ENCODE measurements at places on chromosomes 6 and 20.

DNA sequence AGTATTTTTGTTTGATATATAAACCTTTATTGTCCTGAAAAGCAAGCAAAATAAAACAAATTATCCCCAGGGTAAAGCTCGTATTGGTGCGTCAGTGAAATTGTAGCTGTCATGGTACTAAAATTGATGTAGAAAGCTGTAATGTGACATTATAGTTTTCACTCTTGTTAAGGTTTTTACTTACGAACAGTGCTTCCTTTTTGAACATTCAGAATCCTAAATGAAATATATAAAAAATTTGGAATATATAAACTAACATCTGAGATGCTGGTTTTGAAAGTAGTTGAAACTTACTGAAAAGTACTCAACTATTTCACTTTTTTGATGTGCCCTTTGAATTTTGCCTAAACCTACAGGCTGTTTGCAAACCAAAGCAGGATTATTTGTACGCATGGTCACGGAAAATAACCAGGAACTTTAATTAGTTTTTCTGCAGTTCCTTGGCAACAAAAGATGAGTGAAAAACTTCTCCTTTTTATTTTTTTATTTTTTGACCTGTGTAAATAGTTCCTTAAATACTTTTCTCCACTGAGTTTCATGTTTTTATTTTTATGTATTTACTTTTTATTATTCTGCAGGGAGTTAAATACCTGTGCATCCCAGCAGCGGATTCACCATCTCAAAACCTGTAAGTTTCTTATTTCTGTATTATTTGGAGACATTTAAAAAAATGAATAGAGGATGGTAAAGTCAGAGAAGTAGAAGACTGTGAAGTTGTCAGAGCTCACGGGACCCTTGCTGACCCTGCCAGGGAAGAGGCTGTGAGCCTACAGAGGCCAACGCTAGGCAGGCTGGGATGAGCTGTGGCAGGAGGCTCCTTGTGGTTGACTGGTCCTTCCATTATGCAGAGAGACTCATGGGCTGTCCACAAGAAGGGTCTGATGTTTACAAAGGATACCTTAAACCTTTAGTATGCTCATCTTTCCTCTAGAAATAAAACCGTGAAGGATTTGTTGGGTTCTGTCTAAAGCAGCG is 42.5 kb downstream of the DUSP22 start:
- DNase-seq: no peak

DNA sequence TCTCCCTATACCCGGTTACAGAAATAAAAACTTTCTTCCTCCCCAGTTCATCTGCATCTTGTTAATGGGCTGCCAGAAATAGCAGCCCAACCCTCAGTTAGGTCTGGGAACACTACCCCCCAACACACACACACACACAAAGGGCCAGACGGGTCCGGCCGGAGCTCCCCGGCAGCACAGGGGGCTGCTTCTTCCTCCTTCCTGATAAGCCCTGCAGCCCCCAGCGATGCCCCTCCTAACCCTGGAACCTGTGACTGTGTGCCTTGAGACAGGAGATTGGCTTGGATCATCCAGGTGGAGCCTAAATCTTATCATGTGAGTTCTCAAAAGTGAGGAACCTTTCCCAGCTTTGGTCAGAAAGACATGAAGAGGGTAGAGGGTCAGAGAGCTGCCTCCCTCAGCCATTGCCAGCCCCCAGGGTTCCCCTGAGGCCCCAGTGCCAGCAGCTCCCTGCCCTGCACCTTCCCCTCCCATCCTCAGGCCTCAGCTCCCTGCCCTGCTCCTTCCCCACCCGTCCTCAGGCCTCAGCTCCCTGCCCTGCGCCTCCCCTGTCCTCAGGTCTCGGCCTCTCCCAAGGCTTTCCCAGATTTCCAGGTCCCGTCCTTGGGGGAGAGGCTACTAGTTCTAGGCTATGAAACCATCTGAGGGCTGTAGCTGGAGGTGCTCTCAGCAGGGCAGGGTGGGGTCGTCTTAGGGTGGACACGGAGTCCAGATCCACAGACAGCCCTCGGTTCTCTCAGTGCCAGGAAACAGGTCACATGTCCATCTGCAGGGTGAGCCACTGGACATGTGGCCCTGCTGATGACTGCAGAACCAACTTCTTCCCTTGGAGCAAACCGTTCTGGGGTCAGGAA is 34.5 kb upstream of the CST7 start:
- DNase-seq: no peak

GRCh38 chr20:58604128-58604881 is 46.8 kb upstream of the STX16 start:
- no peak for DNase-seq

DNA sequence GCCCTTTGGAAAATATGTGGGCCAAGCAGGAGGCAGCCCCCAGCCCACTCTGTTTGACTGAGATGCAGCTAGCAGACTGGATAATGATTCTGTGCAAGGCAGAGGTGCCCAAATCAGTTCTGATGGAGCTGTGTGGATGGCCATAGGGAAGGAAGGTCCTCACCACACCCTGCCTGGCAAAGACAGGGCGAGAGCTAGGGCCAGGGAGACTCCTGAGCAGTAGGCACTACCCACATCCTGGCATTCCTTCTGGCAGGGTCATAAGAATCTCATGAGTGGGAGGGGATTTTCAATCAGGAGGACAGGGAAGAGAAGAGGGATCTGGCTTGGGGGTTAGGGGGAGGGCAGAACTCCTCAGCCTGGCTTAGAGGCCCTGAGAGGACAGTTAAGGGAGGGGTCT is 18.6 kb upstream of the TREM2 start:
- DNase-seq: no peak

DNA sequence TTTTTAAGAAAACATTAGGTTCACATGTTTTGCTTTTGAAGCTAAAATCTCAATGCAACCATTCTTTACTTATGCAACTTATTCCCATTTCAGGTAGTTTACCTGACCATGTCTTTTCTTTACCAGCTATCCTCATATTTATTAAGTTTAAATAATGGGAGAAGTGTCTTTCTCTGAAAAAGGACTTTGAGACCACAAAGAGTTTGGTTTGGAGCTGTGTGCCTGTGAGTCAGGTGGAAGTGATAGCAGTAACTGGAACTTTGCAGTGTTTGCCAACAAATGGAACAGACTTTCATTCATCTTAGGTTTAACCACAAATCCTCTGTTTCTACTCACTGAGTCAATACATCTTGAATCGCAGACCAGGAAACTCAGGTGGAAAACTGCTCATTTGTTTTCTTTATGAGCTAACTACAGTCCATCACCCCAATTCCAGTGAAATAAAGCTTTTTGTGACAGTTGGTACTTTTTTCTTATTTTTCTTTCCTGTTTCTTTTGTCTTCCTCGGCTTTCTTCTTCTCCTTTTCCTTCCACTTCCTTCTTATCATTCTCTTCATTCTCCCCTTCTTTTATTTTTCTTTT is 148.3 kb upstream of the RIN2 start:
- no peak for DNase-seq

DNA sequence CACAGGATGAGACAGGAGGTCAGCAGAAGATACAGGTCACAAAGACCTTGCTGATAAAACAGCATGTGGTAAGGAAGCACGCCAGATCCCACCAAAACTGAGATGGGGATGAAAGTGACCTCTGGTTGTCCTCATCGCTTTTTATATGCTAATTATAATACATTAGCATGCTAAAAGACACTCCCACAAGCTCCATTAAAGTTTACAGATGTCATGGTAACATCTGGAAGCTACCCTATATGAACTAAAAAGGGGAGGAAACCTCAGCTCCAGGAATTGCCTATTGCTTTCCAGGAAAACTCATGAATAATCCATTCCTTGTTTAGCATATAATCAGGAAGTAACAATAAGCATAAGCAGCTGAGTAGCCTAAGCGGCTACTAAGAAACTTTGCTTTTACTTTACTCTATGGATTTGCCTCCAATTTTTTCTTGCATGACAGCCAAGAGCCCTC is 8.4 kb upstream of the RIN2 start:
- DNase-seq: no peak

GRCh38 chr6:34084591-34085290 is 61.1 kb downstream of the GRM4 start:
- no peak for DNase-seq

DNA sequence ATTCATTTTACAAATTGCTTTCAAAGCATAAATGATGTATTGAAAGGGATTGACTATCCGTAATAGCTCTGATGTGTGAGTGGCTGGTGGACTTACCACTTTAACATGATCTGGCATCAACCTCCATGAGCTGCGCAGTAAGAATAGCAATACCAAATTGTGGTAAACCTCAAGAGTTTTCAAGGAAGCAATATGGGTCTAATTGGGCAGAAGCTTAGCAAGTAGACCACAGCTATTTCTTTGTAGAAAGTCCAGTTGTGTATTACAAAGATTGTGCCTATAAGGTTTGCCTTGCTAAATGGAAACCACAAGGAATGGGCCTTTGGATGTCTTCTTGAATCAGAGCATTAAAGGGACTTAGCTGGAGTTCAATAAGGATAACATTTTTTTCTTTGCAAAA is 736.6 kb downstream of the KIF16B start:
- no peak for DNase-seq

- DNase-seq: no peak
These were observed 220.7 kb upstream of the NRSN1 start for GRCh38 chr6:23905133-23905815.

- no peak for DNase-seq
These were observed 100.8 kb downstream of the HIVEP2 start for GRCh38 chr6:142844065-142844755.

DNA sequence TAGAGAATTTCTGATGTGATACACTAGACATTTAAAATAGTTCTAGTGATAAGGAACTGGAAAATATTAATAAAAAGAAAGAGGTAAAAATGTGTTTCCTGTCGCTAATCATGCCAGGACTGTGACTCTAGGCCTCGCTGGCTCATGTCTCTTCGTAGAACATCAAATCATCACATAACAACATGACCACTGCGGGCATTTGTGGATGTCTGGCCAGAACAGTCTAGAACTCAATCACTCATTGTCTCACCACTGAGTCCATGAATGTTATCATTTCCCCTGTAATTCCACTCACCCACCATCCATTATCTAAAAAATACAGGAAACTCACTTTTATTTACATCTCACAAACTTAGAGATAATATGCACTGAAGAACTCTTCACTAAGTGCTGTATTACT is 3.4 kb downstream of the HMGN3 start:
- no peak for DNase-seq

- peak; percentile 90 for DNase-seq
These were observed 98.5 kb downstream of the LY86 start for GRCh38 chr6:6686748-6687601.

- no peak for DNase-seq
These were observed 55.7 kb downstream of the PLCB1 start for GRCh38 chr20:8187740-8188139.

GRCh38 chr6:15575357-15576033 is 87.3 kb downstream of the DTNBP1 start:
- DNase-seq: no peak

- DNase-seq: no peak
These were observed 17.6 kb downstream of the CD2AP start for GRCh38 chr6:47495207-47495606.

DNA sequence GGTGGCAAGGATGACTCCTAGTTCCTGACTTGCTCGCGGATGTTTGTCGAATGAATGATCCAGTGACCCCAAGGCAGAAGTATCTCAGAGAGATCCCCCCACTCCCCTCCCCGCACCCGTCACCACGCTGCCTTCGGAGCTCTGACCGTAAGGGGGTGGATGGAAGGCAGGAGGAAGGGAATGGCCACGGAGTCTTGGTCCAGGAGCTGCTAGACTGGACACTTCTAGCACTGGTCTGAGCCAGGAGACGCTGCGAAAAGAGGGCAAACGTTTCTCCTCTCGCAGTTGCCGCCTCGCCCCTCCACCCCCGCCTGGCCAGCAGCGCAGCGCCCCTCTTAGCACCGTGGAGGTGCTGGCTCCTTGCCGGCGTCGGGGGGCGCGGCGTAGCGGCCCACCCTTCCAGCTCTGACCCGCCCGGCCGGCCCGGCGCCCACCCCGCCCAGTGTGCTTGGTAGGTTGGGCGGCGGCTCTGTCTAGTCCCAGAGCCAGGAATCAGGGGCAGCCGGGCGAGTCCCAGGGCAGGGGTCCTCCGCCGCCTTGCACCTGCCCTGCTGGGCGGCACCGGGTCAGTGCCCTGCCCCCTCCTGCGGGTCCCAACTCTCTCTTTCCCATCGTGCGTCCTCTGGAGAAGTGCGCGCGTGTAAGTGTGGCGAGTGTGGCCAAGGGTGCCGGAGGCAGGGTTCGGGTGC is 2.4 kb upstream of the DBNDD2 start:
- no peak for DNase-seq

DNA sequence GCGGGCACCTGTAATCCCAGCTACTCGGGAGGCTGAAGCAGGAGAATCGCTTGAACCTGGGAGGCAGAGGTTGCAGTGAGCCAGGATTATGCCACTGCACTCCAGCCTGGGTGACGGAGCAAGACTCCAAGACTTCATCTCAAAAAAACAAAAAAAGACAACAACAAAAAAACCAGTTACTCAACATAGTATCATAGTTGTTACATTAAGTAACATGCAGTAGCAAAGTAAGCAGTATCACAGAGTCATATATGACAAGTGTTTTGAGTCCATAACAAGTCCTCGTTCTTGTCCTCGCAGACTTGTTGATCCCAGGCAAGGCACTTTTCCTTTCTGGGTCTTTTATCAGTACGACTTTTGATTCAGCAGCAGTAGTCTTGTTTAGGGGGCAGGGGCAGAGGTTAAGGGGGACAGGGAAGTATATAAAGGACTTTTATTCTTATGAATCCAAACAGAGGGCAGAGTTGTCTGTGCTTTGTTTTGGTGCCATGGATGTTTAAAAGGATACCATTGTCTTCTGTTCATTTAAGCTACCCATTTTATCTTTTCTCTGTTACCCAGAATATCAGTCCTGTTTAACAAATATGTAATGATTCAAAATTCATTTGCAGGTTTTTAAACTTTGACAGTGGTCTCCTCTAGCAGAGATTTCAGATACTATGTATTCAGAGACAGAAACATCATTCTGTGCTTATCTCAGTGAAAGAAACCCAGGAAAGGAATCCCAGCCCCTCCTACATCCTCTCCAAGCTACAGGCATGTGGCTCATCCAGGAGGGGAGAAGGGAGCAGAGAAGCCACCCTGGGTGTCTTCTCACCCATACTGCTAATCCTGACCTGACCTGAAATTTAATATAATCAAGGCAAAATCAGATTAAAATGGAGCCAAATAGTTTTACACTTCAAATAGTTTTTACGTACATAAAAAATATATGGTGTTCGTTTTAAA is 137.9 kb upstream of the EDN1 start:
- no peak for DNase-seq

DNA sequence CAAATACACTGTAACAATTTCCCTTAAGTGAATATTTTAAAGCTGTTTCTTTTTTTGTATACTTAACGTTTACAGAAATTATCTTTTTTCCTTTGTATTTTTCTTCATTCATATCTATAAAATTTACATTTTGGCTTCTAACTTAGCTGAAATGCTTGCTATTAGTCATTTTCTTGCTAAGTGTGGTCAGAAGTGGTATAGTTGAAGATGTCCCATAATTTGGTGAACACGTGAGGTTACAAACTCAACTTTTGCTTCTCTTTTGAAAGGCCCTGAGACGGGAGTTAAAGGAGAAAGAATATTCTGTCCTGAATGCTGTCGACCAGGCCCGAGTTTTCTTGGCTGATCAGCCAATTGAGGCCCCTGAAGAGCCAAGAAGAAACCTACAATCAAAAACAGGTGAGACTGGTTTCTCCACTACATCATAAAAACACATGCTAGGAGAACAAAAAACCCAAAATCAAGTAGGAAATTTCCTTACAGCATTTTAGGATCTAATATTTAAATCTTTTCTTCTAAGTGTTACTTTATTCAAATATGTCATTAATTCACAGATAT is 445.0 kb downstream of the UTRN start:
- no peak for DNase-seq

GRCh38 chr6:104795363-104795762 is 64.4 kb downstream of the HACE1 start:
- no peak for DNase-seq

GRCh38 chr6:82603871-82604270 is 240.3 kb downstream of the TPBG start:
- no peak for DNase-seq

All from NT2/D1 (cell line).